ENCODE measurements at places on chromosomes 2 and 18. TPM values are rescaled to one million over a fixed set of nuclear protein-coding genes. Genes with fewer than 3 reads are reported as not detected.
A peak's percentile ranks its signal among the peaks of the same experiment; 100 is the strongest.

- H3K4me1 ChIP-seq = no peaks in the 10 kb centered on the region
- H3K27me3 ChIP-seq = no peaks in the 10 kb centered on the region
- no peak overlapping the region for H3K4me3 ChIP-seq
- DNase-seq = peak; percentile 26
- no peak overlapping the region for H3K27ac ChIP-seq
- H3K36me3 ChIP-seq = no peaks in the 10 kb centered on the region
These were observed 61.0 kb downstream of the GRB14 start for GRCh38 chr2:164560181-164560792.

- no peak overlapping the region for H3K4me3 ChIP-seq
- H3K36me3 ChIP-seq = no peaks in the 10 kb centered on the region
- H3K4me1 ChIP-seq = no peaks in the 10 kb centered on the region
- H3K27me3 ChIP-seq = no peaks in the 10 kb centered on the region
- no peak overlapping the region for H3K27ac ChIP-seq
These were observed 76.2 kb upstream of the LRRTM1 start for GRCh38 chr2:80380736-80381135.

DNA sequence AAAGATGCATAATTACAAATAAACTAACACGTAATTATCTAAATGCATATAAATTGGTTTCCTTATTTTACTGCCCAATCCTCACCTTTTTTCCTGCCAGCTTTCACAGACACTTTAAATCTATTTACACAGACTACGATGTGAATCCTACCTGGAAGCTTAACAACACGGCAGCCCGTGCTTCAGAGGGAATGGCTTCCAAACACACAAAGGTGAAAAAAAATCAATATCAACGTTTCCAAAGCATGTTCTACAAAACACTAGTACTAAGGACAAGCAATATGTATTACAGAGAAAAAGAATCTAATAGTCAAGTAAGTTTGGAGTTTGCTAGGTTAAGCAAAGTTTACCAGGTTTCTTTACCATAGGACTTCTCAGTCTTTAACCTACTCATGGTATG is 4.4 kb downstream of the MAP4K3 start:
- H3K4me3 ChIP-seq = no peak overlapping the region
- H3K27me3 ChIP-seq = no peaks in the 10 kb centered on the region
- H3K36me3 ChIP-seq = no peaks in the 10 kb centered on the region
- no peak for DNase-seq

GRCh38 chr18:55102501-55102900 is 143.2 kb upstream of the CCDC68 start:
- H3K4me3 ChIP-seq = no peak overlapping the region
- H3K27ac ChIP-seq = no peak overlapping the region
- no peak for DNase-seq
- H3K36me3 ChIP-seq = no peaks in the 10 kb centered on the region
- no peaks in the 10 kb centered on the region for H3K27me3 ChIP-seq

GRCh38 chr2:204507636-204508035 is 37.6 kb upstream of the PARD3B start:
- no peaks in the 10 kb centered on the region for H3K4me1 ChIP-seq
- H3K27me3 ChIP-seq = no peaks in the 10 kb centered on the region
- no peak overlapping the region for H3K27ac ChIP-seq
- no peak for DNase-seq
- H3K4me3 ChIP-seq = no peak overlapping the region

GRCh38 chr2:69013142-69013839 is at the start of gene ANTXR1:
Gene ANTXR1 (plus strand): TSS chr2:69013179. CDS start chr2:69013500, 321 bp downstream.
- H3K36me3 ChIP-seq = no peaks in the 10 kb centered on the region
- H3K27ac ChIP-seq = peak within 1 kb of the TSS; percentile 84
- DNase-seq = peak; percentile 36
- H3K4me3 ChIP-seq = peak within 1 kb of the TSS; percentile 70

SLC9A4 gene
- total RNA-seq = not detected

EML6 gene
- total RNA-seq = 18.0 TPM

ACOXL gene
- not detected for total RNA-seq

Data from tibial nerve (tissue), 4 donors.